ENCODE measurements at places on chromosomes 12 and 14.

- DNase-seq, result no peak
Measured at GRCh38 chr14:99724939-99725773, 41.1 kb downstream of the CYP46A1 start.

DNA sequence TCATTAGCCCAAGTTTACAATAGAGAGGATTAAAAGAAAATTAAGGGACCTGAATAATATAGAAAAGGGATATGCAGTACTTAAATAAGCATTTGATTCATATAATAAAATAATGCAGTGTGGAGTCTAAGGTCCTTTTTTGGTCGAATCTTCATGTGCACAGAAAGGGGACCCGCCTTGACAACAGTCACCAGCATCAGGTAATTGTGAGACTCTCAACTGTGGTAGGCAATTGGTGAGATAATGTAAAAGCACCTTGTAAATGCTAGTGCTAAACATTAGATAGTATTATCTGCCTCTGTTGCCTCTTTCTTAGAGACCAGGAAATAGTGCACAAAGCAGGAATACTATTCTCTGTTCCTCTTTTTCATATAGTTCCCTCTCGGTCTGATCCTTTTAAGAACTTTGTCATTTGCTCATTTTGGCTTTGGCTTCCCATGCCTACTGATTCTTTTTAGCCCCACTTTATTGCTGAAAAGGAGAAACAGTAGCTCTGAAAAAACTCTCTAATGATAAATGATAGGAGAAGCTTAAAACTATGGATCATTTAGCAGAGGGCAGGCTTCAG lies 17.5 kb downstream of the CHPT1 start:
- DNase-seq, result no peak

- DNase-seq, result no peak
Measured at GRCh38 chr12:4215229-4216186, 58.1 kb upstream of the CCND2 start.

- DNase-seq, result no peak
Measured at GRCh38 chr12:31737345-31737744, 8.5 kb upstream of the AMN1 start.

Measured in activated naive CD8-positive, alpha-beta T cell treated with anti-CD3 and anti-CD28 coated beads, Interleukin-2, amount 50 U/mL, for 16 hours (primary cell).